ENCODE measurements at places on chromosomes 4 and X.

DNA sequence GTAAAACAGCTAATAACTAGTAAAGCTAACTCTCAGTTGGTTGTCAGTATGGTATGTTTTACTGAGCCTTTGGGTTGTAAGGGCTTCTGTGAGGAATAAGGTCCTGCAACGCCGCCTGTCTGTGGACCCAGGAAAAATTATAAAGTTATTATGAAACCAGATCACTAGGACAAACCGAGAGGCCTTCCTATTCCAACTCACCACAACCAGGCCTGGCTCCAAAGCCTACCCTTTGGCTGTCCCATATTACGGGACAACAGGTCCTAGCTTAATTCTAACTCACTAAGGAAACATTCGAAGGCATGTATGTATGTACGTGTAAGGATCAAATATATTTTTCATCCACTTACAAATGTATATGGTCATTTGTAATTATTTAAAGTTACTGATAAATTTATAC, 1.4 kb downstream of the ANKRD17 start:
- DNase-seq: peak; percentile 33

DNA sequence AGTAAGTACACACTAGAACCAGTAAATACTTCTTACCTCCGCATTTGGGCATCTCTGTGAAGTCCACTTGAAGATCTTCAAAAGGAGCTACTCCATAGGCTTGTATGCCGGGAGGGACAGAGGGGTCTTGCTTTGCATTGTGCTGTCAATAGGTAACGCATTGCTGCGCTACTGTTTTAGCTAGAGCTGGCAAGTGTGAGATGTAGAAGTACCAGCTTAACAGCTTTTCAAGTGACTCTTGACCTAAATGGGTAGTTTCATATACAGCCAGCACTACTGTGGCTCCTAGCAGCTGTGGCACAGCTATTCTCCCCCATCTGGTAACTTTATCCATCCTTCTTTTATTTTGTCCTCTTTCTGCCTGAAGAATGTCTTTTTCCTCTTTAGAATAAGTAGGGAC, 205.3 kb upstream of the KLF8 start:
- DNase-seq: no peak

DNA sequence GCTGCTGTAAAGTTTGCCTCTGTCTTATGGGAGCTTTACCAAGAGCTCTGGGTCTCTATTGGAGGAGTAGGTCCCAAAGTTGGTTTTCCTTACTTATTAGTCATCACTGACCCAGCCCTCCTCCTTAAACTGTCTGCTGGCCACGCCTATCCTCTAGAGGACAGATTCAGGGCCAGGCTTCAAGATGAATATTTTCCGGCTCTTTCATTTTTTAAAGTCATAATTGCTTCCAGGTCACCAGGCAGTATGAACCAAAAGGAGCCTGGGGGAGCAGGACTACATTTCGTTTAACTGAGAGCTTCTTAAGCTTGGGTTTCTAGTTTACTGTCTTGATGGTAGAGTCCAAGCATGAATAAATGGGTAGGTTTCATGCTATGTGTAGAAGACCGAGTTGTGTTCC, 13.7 kb downstream of the BCORL1 start:
- no peak for DNase-seq

DNA sequence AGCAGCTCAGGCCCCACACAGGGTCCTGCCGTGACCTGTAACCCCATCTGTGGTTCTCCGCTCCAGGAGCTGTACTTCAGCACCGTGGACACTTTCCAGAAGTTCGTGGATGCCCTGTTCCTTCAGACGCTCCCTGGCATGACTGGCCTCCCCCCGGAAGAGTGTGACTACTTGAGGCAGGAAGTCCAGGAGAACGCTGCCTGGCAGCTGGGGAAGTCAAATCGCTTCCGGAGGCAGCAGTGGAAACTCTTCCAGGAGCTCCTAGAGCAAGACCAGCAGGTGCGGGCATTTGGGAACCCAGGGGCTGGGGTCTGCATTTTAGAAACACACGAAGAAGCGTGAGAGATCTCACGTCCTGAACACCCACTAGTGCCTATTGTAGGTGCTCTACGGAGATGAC, 72.5 kb downstream of the EVC start:
- DNase-seq: no peak

GRCh38 chr4:74287164-74287563, 21.1 kb upstream of the EPGN start:
- no peak for DNase-seq

DNA sequence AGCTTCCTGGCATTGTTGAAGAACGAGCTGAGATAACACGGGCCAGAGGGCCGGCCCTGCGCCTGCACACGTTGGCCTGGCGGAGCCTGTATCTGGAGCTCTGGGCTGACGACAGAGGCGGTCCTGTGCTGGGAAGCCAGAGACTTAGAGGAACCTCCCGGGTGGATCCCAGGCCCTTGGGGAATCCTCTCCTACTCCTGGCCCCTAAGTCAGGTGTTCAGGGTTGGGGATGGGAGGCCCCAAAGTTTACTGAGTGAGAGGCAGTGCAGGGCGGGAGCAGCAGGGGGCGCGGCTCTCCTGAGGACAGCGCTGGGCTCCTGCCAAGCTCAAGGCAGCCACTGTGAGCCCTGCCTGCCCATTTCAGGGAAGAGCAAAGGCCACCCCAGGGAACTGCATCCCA, 2.5 kb upstream of the HTRA3 start:
- no peak for DNase-seq

GRCh38 chr4:119797238-119797894, 168.8 kb upstream of the PDE5A start:
- no peak for DNase-seq

DNA sequence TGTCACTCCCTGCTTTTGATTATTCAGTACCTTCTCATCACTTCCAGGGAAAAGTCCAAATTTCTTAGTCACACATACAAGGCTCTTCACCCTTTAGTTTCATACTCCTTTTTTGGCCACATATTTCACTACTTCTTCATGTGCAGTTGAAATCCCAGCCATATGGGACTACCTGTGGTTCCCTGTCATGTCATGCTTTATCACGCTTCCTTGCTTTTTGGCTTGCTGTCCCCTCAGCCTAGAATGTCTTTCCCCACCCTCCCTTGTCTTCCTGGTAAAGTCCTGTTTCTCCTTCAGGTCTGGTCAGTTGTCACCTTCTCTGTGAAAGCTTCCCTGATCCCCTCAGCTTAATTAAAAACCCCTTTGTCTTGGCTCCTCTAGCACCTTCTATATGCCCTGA, 163.8 kb downstream of the AFF2 start:
- DNase-seq: no peak

Data from NCI-H1417 treated with DMSO at 0.1 percent for 48 hours (cell line).